ENCODE measurements at places on chromosomes 6 and 20.

DNA sequence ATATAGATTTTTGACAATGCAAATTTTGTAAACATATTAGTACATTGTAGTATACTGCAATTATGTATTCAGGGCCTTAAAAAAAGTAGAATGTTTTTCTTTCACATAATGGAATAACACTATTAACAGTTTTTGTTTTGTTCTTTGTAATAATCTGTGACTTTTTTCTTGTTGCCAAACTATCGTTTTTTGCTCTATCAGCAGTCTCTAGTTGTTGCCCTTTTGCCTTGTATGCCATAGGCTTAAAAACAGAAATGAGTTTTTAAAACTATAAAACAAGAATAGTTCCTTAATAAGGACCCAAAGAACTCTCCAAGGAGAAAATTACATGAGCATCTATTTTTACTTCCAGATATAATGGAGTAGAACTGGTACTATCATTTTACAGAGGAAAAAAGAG lies 29.5 kb downstream of the REPS1 start:
- no peak for DNase-seq

- DNase-seq = no peak
These were observed 199.4 kb upstream of the THBS2 start for GRCh38 chr6:169452869-169453620.

DNA sequence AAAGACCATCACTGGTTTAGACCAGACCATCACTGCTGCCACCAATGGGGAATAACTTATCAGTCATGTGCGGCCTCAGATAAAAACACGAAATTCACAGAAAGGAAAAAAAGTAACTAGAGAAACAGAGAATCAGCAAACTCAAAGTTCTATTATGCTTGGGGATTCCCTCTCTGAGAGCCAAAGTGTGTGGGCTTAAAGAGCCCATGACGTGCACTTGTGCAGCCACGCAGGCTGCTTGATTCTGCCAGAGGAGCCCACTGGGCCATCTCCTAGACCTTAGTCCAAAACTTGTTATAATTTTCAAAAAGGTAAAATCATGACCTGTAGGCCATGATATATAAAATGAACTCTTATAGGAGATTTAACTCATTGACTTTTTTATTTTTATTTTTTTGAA lies 15.2 kb downstream of the RAB44 start:
- no peak for DNase-seq

DNA sequence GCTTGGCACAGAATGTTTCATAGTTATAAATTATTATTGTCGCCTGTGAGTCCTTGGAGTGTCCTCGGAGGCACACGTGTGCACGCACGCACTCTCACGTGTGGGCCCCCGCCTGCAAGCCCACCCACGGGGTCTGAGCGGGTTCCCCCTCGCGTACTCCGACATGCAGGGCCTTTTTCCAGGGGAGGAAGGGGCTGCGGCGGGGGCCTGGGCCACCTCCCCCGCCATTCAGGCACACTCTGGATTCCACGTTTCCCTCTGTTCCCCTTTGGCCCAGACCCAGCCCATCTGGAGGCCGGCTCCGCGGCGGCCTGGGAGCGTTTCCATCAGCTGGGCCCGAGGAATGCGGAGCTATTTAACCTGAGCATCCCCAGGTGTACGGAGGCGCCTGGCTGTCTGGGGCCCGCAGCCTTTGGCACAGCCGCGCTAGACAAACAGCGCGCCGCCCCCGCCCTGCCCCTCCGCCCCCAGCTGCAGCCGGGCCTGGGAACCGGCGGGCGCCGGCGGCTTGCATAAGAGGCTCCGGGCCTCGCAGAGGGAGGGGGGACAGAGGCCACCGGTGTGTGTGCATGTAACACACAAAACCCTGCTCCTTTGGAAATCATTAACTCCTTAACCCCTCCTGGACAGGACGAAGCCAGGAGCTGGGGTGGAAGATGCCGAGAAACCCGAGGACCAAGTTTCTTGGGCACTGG lies 3.3 kb downstream of the ID1 start:
- no peak for DNase-seq

DNA sequence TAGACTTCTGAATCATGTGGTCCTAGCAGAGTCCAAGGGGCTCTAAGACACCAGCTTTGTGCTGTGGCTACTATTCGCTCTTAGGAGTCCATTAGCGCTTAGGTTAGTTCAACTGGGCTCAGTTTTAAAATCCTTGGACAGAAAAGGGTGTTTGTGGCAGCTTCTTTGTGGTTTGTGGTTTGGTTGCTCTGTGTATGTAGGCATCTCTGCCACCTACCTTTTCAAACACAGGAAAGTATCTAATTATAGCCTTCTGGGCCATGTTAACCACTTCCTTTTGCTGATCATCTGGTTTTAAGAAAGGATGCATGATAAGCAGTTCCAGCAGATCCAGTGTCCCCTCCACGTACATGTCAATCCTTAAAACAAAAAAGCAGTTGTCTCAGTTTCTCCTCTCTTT lies 10.8 kb downstream of the GSTA4 start:
- DNase-seq = no peak

All from T-cell (primary cell).